ENCODE measurements at places on chromosomes 2 and 18.

DNA sequence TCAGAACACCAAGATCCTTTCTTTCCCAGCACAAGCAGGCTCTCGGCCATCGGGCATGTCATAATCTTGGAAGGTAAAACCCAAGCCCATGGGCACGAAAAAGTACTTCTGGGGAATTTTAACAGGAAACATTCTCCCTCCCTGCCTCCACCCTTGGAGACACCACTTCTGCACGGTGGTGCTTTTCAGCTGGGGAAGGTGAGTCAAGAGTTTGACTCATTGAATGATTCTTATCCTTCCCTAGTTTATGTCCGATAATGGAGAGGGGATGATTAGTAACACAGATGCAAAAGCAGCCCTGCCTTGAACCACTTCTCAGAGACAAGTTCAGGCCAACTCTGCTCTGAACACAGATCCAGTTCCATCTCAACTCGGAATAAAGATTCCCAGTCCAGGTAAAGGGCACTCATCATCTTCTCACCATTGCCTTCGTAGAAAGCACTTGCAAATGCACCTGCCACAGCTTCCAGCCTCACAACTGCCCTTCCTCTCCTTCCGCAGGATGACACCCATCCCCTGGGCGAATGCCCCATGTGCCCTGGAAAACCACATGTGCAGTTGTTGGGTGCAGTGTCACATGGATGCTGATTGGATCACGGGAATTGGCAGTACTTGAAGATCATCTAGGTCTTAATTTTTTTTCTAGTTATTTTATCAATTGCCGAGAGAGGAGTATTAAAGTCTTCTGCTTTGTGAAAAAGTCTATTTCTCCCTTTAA, 136.2 kb downstream of the PXDN start:
- DNase-seq: no peak

GRCh38 chr2:12931186-12931844, 214.6 kb downstream of the TRIB2 start:
- DNase-seq: peak; percentile 11

- no peak for DNase-seq
These were observed 8.9 kb downstream of the RAB31 start for GRCh38 chr18:9716780-9717563.

GRCh38 chr2:239903210-239903609, 121.9 kb downstream of the NDUFA10 start:
- no peak for DNase-seq

GRCh38 chr2:221458578-221458977, 113.5 kb downstream of the EPHA4 start:
- no peak for DNase-seq

Measured in NCI-H774 (cell line).